Neural progenitor cell (in vitro differentiated cells): ENCODE measurements at places on chromosomes 4 and X.

GRCh38 chr4:172982151-172982590 is 186.4 kb upstream of the GALNT7 start:
- DNase-seq: no peak

GRCh38 chr4:91909963-91910362 is 393.8 kb upstream of the GRID2 start:
- DNase-seq: no peak

- DNase-seq: no peak
Observed at GRCh38 chr4:125097729-125098128, 217.0 kb upstream of the FAT4 start.

DNA sequence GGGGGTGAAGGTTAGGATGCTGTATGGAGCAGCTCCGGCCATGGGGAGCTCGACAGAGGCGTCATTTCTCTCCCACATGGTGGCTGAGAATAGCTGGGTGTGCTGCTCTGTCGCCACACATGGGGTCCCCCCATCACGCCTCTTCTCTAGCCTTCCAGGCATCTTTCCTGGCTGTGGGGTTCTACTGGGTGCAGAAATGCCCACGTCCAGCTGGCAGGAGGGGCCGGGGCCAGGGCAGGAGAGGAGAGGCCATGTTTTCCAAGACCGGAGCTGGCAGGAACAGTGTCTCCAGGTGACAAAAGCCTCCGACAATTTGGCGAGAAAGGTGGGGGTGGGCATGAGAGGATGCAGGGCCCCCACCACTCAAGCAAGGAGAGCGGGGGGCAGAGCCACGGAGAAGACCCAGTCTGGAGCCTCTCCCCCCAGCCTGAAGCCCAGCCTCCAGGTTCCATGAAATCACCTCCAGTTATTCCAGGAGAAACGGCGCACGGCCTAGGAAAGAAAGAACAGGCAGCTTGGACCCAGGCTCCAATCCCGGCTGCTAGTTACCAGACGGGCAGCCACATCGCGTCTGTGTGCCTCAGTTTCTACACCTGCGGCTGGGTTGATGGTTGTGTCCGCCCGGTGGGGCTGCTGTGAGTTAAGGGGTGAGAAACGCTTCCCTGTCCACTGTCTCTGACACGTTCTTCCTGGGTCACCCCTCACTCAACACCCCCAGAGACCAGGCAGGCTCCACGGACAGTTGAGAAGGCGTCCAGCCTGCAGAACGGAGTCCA is 27.4 kb upstream of the SPON2 start:
- DNase-seq: no peak

- no peak for DNase-seq
Observed at GRCh38 chr4:102139932-102140331, 205.3 kb downstream of the SLC39A8 start.

- no peak for DNase-seq
Observed at GRCh38 chr4:109411964-109412363, 21.7 kb upstream of the SEC24B start.

DNA sequence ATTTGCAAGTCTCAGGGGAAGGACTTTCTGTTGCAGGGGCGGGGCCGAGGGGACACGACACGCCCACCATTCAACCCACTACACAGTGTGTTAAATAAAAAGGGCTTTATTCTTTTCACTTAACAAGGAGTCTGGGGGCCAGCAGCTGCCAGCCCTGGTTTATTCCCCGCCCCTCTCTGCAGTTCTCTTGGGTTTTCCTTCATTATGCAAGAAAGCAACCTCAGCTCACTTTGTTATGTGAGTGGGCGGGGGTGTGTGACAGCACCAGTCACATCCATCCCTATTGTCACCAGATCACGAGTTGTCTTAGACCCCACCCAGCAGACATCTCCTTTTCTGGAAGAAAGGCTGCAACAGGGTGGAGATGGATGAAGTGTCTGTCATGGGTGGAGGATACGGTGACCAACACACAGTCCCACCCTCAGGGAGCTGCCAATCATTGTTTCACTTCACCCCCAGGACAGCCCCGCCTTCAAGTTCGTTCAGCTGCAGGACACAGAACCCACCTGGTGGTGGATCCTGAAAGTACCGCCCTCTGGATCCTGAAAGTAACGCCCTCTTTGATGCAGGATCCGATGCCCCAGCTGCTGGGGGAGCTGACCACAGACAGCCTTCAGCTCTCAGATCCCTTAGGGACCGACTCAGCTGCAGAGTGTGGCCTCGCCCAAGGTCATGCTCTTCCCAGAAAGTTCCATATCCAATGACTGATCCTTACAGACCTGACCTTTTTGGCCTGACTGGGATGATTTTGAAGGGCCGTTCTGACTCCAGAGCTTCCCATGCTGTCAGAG is 79.6 kb downstream of the SMIM20 start:
- peak; percentile 75 for DNase-seq

DNA sequence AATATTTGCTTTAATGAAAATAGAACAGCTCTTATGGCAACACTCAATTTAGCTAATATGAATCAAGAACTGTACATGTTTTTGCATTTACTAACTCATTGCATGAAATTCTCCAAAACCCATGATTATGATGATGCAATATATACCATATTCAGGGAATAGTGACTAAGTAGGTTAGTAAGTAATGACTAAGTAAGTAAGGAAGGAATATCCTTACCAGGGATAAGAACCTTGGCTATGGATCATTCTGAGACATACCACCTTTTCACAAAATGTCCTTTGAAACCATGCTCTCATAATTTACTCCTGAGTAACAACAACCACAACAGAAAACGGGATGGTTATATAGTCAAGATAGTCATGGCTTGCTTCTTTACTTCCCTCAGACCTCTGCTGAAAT is 1513.0 kb downstream of the STIM2 start:
- no peak for DNase-seq

- DNase-seq: peak; percentile 49
Observed at GRCh38 chr4:169024762-169025161, 14.7 kb upstream of the CBR4 start.

DNA sequence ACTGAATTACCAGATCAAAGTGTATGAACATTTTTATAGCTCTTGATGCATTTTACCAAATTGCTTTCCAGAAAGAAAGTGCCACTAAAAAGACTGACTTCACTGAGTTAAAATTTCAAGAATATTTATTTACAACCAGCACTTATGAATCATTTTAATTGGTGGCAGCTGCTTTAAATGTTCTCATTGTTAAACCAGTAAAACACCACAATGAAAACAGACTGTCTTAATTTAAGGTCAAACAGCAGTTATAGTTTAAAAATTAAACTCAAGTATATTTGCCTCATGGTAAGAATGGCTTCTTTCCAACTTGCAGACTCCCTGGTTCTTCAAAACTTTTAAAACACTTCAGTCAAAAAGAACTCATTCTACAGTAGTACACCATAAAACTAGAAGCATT is 36.9 kb downstream of the AMMECR1 start:
- no peak for DNase-seq
